ENCODE measurements at places on chromosomes 7 and 10.

DNA sequence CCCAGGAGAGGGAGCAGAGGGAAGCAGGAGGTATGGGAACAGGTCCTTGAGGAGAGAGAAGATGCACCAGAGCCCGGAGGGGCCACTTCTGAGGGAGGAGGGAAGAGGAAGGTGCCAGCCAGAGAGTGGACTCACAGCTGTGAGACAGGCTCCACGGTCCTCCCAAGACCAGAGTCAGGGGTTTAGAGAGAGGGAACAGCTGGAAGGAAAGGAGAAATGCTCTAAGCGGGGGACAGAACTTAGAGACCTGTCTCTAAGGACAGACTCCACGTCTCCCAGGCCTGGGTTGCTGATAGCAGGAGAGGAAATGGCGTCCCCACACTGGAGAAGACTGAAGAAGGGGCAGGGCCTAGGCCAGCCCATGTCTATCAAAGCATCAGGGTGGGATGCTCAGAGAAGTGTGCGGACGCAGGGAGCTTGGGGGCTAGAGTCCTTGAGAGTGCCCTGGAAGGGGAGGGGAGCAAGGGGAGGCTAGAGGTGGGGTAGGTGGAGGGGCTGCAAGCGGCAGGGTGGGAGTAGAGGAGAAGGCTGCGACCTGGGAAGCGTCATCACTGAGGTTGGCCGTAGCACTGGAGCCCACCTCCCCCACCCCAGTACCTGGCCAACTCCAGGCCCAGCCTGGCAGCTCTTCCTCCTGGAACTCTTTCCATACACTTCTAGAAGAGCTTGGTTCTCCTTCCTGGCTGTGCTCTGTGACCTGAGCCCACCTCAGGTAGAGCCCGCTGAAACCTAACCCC lies 25.6 kb upstream of the GRID1 start:
- no peak for DNase-seq

DNA sequence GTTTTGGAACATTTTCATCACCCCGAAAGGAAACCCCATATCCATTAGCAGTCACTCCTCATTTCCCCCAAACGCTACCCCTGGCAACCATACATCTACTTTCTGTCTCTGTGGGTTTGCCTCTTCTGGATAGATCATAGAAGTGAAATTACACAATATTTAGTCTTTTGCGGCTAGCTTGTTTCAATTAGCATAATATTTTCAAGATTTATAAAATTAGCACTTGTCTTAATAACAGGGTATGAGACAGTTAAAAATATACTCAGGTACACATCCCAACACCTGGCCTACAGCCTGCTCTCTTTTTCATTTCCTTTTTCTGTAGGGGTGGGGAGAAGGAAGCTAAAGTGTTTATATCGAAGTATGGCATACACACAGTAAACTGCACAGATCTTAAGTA lies 81.4 kb upstream of the LRGUK start:
- no peak for DNase-seq

- DNase-seq = no peak
Measured at GRCh38 chr10:72765051-72765745, 73.3 kb downstream of the MCU start.

DNA sequence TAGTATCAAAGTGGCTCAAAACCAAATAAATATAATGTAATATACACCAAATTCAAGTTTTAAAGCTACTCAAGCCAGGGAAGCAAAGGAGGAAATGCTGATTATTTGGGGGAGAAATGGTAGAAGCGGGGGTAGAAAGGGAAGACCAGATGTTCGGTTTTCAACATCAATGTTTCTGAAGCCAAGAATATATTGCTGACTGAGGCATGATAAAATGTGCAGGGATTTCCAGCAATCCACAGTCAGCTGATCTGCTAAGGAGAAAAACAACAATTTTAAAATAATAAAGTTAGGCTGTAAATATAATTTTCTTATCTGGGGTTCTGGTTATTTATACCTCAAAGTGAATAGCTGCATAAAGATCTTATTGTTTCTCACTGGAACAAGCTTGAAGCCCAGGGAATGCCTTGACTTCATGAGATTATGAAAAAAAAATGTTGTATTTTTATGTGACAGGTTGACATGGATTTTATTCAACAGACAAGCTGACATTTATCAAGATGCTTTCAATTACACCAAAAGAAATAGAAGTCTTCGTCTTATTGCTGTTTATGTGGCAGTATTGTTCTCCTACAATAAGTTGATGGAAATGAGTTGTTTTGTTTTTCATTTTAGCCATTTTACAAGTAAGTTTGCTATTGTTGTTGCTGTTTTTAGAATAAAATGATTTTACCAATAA lies 28.6 kb upstream of the BMPER start:
- DNase-seq = no peak

- DNase-seq = no peak
Measured at GRCh38 chr7:157439761-157440160, 103.0 kb downstream of the DNAJB6 start.

DNA sequence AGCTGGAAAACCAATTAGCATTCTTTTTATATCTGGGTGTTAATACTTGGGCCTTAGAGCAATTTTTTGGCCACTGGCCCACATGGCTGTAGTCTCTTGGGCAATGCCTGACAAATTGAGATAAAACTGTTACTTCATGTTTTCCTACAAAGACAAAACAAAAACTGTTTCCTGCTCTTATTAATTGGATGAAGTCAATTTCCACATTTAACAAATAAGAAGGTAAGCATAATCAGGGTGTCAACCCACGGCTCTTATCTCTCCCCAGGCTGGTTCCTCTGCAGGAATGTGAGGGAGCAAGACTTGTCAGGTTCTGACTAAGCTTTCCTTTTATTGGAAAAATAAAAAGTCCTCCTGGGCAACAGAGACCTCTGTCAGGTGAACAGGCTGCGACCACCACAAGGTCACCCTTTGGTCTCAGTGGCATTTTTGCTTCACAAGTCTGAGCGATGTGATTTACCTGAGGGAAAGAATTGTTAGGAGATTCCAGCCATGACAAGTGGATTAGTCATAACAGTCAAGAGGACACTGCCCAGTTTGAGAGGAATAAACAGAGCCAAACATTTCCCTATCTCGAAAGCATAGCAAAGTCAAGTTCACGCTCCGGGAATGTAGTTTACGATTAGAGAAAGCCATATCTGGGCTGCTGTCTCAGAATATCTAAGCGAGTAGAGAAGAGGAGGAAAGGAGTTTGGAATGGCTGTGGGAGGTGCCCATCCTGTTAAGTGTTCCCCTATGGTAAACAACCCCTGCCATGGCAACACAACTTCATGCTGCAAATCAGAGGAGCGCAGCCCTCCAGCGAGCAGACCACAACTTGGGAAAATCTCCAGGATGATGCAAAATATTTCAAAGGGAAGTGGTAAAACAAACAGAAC lies 144.4 kb downstream of the TES start:
- DNase-seq = no peak

DNA sequence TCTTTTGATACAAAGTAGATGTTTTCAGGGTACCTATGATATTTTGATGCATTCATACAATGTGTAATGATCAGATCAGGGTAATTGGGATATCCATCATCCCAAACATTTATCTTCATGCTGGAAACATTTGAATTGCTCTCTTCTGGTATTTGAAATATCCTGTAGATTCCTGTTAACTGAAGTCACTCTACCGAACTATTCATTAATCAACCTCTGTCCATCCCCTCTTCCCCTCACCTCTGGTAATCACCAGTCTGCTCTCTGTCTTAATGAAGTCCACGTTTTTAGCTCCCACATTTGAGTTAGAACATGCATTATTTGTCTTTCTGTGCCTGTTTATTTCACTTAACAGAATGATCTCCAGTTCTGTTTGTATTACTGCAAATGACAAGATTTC lies 11.3 kb downstream of the MTG1 start:
- no peak for DNase-seq

- DNase-seq = no peak
Measured at GRCh38 chr7:24135003-24135817, 148.8 kb upstream of the NPY start.
